ENCODE measurements at places on chromosomes 7 and 10. TPM values are rescaled to one million over a fixed set of nuclear protein-coding genes. Genes with fewer than 3 reads are reported as not detected.
A peak's percentile ranks its signal among the peaks of the same experiment; 100 is the strongest.

Gene GPR15LG
- not detected for total RNA-seq

DNA sequence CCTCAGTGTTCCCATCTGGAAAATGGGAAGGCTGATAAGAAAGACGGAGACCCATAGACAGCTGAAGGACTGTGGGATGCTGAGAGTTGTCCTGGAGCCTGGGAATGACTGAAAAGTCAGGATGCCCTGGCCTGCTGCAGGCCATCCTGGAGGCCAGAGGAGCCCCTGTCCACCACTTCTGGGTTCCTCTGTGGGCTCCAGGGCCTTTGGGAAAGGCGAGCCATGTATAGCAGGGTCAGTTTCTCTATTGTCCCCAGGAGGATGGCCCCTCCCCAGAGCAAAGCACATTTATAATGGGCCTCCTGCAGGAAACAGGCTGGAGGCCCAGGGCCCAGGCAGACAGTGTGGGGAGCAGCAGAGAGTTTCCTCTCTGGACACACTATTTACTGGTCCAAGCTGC, 471.4 kb upstream of the MGMT start:
- no peak for DNase-seq

GRCh38 chr7:69645683-69646082, 47.4 kb downstream of the AUTS2 start:
- no peak for DNase-seq

Gene METTL27
- 3.2 TPM for total RNA-seq

Gene SPDYE1
- not detected for total RNA-seq

GRCh38 chr10:130171196-130171595, 35.0 kb downstream of the GLRX3 start:
- no peak for DNase-seq

DNA sequence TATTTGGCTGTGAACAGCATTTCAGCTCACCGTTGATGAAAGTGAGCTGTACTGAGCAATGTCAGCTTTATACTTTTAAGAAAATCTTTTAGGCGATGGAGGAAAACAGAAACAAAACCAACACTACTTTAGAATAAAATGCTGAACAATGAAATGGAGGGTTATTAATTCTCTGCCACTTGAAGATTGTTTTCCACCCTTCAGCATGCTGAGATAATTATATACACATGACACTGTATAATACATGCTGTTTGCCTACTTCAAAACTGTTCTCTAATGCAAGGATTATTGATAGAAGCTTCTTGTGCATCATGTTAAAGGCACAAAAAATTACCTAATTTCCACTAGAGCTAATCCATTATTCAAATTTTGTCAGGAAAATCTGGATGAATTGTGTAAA, 66.8 kb downstream of the CACNA2D1 start:
- DNase-seq, result no peak

Gene OR13A1
- total RNA-seq, result not detected

DNA sequence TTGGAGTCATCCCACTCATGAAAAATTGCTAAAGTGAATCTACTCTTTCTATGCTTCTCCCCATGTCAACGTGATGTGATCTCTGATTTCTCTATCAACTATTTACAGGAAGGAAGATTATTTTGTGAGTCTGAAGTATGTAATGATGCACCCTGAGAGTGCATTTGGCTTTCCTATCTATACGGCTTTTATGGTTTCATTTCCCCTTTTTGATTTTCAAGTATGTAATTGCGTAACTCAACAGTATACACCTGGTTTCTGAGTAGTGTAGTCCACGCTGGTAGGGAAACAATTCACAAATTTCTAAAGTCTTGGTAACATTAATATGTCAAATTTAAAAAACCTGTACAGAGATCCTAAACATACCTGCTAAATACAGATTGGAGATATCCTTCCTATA, 194.7 kb upstream of the SEMA3A start:
- no peak for DNase-seq

Gene SMKR1
- total RNA-seq, result 0.71 TPM

Gene TEX47
- total RNA-seq, result not detected

DNA sequence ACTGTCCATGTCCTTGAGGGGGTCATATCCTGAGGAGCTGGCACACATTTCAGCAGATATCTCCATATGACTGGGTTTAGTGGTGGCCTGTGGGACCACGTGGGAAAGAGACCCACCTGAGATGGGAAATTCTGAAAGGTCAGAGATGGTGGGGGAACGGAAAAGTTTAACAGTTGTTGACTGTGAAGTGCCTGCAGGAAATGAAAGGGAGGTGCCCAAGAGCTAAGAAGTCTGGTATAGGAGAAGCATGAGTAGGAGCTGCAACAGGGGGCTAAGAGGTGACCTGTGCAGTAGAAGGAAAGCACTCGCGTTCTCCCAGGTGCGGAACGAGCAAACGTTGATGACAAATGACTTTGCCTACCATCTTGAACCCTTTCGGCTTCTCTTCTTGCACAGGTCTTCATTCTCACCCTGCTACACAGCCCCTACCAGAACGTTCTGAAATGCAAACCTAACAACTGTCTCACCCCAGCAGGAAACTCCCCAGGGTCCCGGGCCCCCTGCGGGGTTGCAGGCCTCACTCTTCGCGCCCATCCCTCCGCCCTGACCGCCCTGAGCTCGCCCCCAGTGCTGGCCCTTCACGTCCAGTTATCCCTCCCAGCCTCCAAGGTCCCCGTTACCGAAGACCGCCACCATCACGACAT, 9.8 kb upstream of the FXYD4 start:
- DNase-seq, result no peak

- DNase-seq, result no peak
These were observed 77.9 kb downstream of the GRB10 start for GRCh38 chr7:50704844-50705243.

DNA sequence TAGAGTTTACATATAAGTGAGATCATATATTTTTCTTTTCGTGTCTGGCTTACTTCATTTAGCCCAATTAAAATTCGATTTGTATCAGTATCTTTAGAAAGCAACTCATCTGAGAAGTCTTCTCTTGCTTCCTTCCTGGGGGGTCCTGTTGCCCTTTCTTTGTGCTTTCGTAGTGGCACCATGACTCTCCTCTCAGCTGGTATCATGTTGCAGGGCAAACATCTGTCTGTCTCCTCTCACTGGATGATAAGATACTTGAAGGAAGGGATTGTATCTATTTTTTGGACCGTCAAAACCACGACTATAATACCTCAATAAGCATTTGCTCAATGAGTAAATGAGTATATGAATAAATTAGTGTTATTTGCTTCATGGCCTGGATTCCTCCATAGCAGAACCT, 382.5 kb upstream of the SORCS1 start:
- DNase-seq, result peak; percentile 72

DNA sequence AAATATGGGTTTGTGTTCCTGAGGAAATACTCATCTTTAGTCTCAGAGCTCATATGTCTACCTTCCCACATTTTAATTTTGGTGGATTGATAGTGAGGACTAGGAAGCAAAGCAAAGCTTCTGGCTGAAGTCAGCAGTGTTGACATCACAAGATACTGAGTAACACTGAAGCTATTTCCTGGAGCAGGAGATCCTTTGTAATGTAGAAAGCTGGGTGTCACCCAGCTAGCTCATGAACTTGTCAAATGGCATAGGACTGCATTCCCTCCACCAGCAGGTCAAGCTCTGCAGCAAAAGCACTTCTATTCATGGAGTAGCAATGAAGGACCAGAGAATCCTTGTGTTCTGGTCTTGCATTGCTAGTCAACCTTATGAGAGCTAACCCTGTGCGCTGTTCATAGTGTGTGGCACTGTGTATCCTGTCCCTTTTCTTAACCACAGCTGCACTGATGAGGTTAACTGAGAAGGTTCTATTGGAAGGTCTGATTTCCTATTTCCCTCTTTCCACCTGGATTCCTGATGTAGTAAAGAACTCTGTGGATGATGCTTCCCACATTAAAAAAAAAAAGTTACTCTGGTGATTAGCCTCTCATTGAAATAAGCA, 94.8 kb upstream of the ZNF804B start:
- no peak for DNase-seq

Gene MYL7
- not detected for total RNA-seq

Gene TRPV6
- not detected for total RNA-seq

DNA sequence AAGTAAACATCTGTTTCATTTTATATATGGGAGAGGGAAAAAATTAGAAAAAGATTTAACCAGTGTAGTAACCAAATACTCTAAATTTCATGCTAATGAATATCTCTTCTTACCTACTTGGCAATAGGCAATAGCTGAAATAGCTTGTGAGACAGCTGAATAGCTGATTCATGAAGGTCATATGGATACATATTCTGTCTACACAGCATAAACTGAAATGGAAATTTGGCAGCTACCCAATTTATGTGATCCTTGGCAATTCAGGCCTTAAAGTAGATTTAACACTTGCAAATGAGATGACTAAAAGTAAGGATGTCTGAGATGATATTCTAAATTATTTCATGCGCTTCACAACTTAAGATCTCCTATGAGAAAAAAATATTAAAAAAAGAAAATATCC, 261.2 kb upstream of the SEMA3A start:
- peak; percentile 37 for DNase-seq

DNA sequence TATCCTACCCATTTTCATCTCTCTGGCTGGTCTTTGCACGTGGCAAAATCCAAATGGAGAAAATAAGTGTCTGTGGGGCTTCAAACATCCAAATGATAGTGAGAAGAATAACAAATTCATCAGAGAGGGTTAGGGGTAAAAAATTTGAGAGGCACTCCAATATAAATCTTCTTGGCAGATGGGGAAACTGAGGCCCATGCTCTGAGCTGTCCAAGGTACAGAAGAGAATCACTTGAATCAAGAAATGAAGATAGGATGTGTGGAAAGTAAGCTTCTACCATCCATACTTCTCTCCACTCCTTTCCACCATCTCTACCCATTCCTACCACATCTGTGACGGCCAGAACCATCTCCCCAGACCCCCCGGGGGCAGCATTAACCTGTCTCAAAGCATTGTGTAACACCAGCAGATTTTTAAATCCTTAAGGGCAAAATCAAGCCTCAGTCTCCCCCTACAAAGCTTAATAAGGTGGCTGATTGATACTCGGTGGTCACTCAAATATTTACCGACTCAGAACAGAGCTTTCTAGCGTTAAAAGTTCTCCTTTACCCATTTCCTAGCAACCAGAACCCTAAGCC, 818 bp downstream of the GOT1 start:
- DNase-seq, result no peak

Gene ASIC3
- 2.2 TPM for total RNA-seq

GRCh38 chr10:14389981-14390590, 59.4 kb upstream of the FRMD4A start:
- no peak for DNase-seq

DNA sequence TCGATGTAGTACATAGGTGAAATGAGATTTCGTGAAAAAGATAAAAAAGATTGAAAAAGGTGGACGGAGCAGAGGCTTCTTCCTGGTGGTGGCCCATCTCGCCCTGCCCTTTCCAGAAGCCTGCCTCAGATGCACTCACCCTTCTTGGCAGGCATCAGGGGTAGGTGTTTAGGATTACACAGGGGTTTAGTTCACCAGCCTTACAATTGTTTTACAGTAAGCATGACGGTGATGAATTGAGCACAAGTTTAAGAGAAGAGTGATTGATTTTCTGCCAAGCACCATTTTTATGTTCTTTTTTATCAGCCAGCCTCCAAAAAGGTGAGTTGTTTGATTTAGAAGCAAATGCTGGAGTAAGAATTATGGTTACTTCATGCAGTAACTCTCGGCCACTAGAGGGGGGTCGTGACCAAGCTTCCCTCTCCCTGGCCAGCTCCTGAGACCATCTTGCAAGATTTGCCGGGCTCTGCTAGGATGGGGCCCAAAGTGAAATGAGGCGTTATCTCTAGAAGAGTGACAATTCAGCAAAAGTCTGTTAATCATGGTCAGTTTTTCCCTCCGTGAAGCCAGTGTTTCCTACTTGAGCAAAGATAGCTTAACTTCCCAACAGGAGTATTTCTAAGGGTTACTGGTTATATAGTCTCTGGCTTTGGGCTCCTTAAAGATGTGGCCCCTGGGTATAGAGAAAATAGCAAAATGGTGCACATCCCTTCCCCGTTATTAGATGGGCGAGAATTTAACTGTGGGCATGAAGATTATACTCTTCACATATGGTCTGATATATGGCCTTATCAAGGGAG, 228.8 kb downstream of the BMPER start:
- DNase-seq, result peak; percentile 76

- no peak for DNase-seq
These were observed 99.4 kb downstream of the RNF216 start for GRCh38 chr7:5681979-5682546.

Gene LIPJ
- total RNA-seq, result not detected

DNA sequence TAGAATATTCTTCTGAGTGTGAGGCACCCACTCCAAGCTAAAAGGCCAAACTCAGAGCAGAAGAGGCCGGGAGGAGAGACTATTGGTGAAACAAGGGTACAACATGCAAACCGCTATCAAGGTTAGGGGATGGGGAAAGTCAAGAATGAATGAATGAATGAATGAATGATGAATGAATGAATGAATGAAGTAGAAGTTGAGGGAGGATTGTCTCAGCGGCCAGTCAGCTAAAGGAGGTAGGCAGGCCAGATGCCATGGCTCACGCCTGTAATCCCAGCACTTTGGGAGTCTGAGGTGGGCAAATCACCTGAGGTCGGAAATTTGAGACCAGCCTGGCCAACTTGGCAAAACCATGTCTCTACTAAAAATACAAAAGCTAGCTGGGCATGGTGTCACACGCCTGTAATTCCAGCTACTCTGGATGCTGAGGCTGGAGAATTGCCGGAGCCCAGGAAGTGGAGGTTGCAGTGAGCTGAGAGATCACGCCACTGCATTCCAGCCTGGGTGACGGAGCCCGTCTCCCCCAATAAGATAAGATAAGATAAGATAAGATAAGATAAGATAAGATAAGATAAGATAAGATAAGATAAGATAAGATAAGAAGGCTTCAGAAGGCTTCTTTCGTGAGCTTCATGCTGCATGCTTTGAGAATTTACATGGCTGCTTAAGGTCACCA, 250.8 kb downstream of the CCDC3 start:
- no peak for DNase-seq

DNA sequence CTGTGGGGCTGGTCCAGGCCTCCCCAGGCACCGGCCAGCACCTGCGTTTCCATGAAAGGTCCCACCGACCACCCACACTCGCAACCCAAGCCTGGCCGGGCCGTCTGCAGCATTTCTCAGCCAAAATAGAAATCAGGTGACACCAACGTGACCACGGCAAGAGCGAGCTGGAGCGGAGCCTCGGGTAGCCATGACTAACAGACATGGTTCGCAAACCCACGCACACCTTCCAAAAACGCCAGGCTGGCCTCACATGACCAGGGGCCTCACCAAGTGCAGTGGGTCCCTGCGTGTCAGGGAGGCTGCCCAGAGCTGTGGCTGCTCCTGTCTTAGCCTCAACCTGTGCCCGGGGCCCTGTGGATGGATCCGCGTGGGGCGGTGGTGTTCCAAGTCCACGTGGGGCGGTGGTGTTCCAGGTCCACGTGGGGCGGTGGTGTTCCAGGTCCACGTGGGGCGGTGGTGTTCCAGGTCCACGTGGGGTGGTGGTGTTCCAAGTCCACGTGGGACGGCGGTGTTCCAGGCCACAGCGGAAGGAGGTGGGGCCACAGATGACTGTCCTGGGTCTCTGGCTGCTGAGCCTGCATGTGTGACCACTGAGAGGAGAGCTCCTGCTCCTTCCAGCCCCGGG, 64.4 kb upstream of the ADGRA1 start:
- DNase-seq, result no peak
